Spleen (tissue), 13 donors: ENCODE measurements at places on chromosomes 5 and 9. TPM values are rescaled to one million over a fixed set of nuclear protein-coding genes. Genes with fewer than 3 reads are reported as not detected.

- no peak overlapping the region for H3K4me3 ChIP-seq
- peak overlapping the region; percentile 19 for H3K27ac ChIP-seq
- no peaks in the 10 kb centered on the region for H3K36me3 ChIP-seq
Measured at GRCh38 chr5:150138551-150139265, 16.9 kb downstream of the PDGFRB start.

GRCh38 chr9:3578786-3579185 is 53.0 kb upstream of the RFX3 start:
- no peak for DNase-seq
- no peaks in the 10 kb centered on the region for H3K4me1 ChIP-seq
- no peak overlapping the region for H3K4me3 ChIP-seq
- H3K36me3 ChIP-seq, result no peaks in the 10 kb centered on the region
- H3K27me3 ChIP-seq, result no peaks in the 10 kb centered on the region
- no peak overlapping the region for H3K27ac ChIP-seq

DNA sequence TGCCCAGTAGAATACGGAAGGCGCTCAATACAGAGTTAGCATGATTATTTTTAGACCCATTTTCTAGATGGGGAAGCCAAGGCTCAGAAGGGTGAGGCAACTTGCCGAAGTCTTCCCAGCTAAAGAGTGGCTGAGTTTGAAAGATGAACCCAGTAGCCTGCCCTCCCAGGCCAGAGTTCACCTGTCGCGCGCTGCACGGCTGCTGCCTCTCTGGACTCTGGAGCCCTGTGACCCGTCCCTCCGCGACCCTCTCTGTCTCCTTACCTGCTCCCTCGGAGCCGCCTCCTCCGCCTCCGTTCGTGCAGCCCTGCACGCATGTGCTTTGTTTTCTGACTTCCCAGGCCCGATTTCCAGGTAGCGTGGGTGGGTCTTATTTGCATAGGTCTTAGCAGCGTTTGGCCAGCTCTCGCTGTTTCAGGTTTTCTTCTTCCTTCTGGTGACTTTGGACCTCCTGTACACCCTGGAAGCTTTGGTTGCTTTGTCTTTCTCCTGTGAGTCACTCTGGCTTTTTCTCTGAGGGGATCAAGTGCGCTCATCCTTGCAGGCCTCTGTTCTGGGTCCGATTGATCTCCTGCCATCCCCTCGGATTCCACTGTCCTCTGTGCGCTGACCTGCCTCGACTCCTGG is at the start of gene RNF183:
Gene RNF183 (minus strand): TSS at position 585 of the 627 bp plus-strand sequence. CDS start 5,192 bp downstream, outside the sequence.
- no peak for DNase-seq
- no peak within 1 kb of the TSS for H3K27ac ChIP-seq
- H3K36me3 ChIP-seq, result no peaks in the 10 kb centered on the region
- H3K27me3 ChIP-seq, result peaks cover 4% of the 10 kb centered on the region

- H3K27me3 ChIP-seq, result no peaks in the 10 kb centered on the region
- peaks cover 37% of the 10 kb centered on the region for H3K36me3 ChIP-seq
- no peak overlapping the region for H3K4me3 ChIP-seq
Measured at GRCh38 chr5:74693191-74693590, 8.2 kb downstream of the HEXB start.

DNA sequence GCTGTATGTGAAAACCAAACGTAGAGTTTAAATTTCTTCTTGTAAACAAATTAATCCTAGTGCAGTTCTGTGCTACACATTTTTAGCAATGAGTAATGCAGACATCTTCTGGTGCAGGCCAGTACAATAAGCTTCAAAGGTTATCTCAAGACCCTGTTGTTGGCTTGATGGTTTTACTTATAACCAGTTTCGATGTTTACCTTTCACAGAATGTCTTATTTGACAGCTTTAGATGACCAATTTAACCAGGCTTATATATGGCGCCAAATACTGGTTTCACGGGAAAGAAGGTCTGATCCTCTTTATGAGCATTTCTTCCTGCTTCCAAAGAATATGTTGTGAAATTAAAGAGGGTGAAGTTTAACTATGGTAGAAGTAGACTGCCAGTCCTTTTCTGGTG is 9.9 kb downstream of the ZFAND5 start:
- no peak overlapping the region for H3K4me3 ChIP-seq
- no peak for DNase-seq
- H3K36me3 ChIP-seq, result peaks cover 82% of the 10 kb centered on the region
- H3K4me1 ChIP-seq, result peaks cover 75% of the 10 kb centered on the region
- no peaks in the 10 kb centered on the region for H3K27me3 ChIP-seq
- H3K27ac ChIP-seq, result peak overlapping the region; percentile 47

GRCh38 chr5:60161340-60161934 is 267.9 kb upstream of the PDE4D start:
- no peaks in the 10 kb centered on the region for H3K4me1 ChIP-seq
- no peak overlapping the region for H3K27ac ChIP-seq
- H3K36me3 ChIP-seq, result no peaks in the 10 kb centered on the region
- H3K27me3 ChIP-seq, result no peaks in the 10 kb centered on the region
- no peak overlapping the region for H3K4me3 ChIP-seq

- no peak overlapping the region for H3K4me3 ChIP-seq
- no peaks in the 10 kb centered on the region for H3K36me3 ChIP-seq
- no peaks in the 10 kb centered on the region for H3K27me3 ChIP-seq
- no peaks in the 10 kb centered on the region for H3K4me1 ChIP-seq
Measured at GRCh38 chr5:110590187-110590586, 136.3 kb downstream of the TMEM232 start.

- H3K27me3 ChIP-seq, result no peaks in the 10 kb centered on the region
- no peak overlapping the region for H3K4me3 ChIP-seq
- no peaks in the 10 kb centered on the region for H3K36me3 ChIP-seq
- H3K27ac ChIP-seq, result no peak overlapping the region
- no peak for DNase-seq
Measured at GRCh38 chr9:26172301-26172700, 494.1 kb upstream of the TUSC1 start.

- no peaks in the 10 kb centered on the region for H3K36me3 ChIP-seq
- peak overlapping the region; percentile 84 for H3K27ac ChIP-seq
- peak; percentile 92 for DNase-seq
- H3K4me1 ChIP-seq, result peaks cover 14% of the 10 kb centered on the region
- H3K27me3 ChIP-seq, result no peaks in the 10 kb centered on the region
- H3K4me3 ChIP-seq, result peak overlapping the region; percentile 72
Measured at GRCh38 chr5:113294311-113295110, 140.3 kb downstream of the TSSK1B start.

DNA sequence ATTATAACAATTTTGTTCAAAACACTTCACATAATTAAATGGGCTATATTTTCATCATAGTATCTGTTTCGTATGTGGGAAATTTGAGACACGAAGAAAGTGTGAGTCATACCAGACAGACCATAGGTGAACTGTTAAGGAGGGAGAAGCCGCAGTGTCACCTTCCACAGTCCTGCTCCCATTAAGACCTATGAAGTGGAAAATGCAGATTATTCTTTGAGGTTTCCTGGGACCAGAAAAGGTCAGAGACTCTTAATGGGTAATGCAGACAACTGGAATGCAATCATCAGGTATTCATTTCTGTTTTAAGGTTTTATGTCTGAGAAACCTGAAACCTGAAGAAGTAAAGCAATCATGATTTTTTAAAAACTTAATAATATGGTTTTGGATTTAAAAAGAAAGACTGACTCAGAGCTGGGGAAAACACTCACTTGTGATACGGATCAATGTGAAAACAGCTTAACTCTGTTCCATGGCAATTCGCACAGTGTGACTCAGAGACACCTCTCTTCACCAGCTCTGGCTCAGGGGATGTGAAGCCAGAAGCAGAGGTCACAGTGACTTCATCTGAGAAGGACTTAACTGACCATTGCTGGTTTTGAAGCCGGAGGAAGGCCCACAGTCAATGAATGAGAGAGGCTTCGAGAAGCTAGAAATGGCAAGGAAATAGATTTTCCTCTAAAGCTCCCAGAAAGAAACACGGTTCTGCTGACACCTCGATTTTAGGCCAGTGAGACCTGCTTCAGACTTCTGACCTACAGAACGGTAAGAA is 17.2 kb upstream of the GCNT1 start:
- no peaks in the 10 kb centered on the region for H3K27me3 ChIP-seq
- no peaks in the 10 kb centered on the region for H3K36me3 ChIP-seq
- H3K4me3 ChIP-seq, result no peak overlapping the region
- H3K27ac ChIP-seq, result no peak overlapping the region
- no peaks in the 10 kb centered on the region for H3K4me1 ChIP-seq
- no peak for DNase-seq

DNA sequence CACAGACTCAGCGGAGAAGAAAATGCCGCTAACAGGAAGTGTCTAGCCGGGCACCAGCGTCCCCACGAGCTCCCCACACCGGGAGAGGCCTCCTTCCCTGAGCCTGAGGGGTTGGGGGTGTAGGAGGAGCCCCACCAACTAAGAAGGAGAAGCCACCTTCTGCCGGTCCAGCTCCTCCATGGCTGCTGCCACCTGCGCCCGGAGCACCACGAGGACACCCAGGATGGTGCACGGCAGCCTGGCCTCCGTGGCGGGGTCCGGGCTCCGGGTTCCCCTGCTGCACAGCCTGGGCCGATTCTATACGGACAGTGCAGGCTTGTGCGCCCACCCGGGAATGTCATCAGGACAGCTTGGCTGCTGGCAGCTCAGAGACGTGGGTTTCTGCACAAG is 297 bp downstream of the LCN8 start:
- DNase-seq, result peak; percentile 82
- no peaks in the 10 kb centered on the region for H3K36me3 ChIP-seq
- H3K27me3 ChIP-seq, result no peaks in the 10 kb centered on the region

DNA sequence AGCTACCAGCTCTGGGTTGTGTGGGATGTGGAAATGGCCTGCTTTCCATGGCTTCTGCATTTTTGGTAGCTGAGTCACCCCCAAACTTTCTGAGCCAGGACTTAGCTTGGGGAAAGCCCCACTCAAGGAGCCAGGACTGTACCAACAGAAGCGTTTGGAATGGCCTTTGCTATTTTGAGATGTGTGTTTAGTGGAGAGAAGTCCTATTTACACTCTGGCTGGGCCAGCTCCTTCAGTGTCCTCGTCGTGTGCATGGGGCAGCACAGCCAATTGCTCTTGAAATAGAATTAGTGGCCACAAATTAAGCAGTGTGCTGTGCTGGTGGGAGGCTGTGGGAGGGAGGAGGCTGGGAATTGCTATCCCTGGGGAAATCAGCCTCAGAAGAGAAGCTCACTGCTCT is 51.6 kb downstream of the ENTREP1 start:
- no peak for DNase-seq
- H3K27me3 ChIP-seq, result no peaks in the 10 kb centered on the region
- H3K27ac ChIP-seq, result no peak overlapping the region
- no peaks in the 10 kb centered on the region for H3K36me3 ChIP-seq
- no peak overlapping the region for H3K4me3 ChIP-seq
- H3K4me1 ChIP-seq, result no peaks in the 10 kb centered on the region

- H3K4me3 ChIP-seq, result no peak overlapping the region
- H3K4me1 ChIP-seq, result no peaks in the 10 kb centered on the region
- no peak overlapping the region for H3K27ac ChIP-seq
- H3K36me3 ChIP-seq, result no peaks in the 10 kb centered on the region
- no peaks in the 10 kb centered on the region for H3K27me3 ChIP-seq
Measured at GRCh38 chr5:153798830-153799229, 239.9 kb downstream of the FAM114A2 start.

GRCh38 chr9:110048976-110049698 is 158.8 kb downstream of the C9orf152 start:
- H3K27me3 ChIP-seq, result peaks cover 26% of the 10 kb centered on the region
- peaks cover 44% of the 10 kb centered on the region for H3K4me1 ChIP-seq
- H3K36me3 ChIP-seq, result no peaks in the 10 kb centered on the region
- H3K4me3 ChIP-seq, result peak overlapping the region; percentile 87
- DNase-seq, result peak; percentile 83

- DNase-seq, result no peak
- H3K27me3 ChIP-seq, result no peaks in the 10 kb centered on the region
- H3K27ac ChIP-seq, result no peak overlapping the region
- H3K4me3 ChIP-seq, result no peak overlapping the region
Measured at GRCh38 chr5:71783891-71784290, 64.8 kb downstream of the CARTPT start.

DNA sequence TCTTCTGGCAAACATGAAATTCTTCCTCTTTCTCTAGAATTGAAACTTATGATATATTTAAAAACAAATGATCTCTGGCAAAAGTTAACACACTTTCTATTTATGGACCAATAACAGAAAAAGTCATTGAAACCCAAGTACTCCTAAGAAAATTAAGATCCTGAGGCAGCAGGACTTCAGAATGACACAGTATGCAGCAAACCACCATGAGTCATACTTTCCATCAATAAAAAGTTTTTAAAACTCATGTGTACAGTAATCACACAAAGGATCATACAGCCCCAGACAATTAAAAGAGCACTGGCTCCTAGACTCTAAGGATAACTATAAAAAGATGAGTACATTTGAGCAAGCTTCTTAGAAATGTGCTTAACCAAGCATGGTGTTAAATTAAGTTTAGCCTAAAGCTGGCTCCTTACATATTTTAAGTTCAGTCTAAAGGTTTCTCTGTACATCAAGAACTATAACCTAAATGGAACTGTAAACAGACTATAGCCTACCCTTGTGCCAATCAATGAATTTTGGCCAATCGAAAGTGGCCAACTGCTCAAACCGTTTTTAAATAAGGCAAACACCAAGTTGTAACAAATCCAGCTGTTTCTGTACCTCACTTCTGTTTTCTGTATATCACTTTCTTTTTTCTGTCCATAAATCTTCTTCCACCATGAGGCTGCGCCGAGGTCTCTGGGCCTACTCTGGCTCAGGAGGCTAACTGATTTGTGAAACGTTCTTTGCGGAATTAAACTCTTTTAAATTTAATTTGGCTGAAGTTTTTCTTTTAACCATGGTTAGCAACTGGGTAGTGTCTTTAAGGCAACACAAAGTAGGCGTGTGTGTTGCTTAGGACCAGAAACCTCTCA is 232.1 kb upstream of the PIK3R1 start:
- no peaks in the 10 kb centered on the region for H3K4me1 ChIP-seq
- H3K27ac ChIP-seq, result no peak overlapping the region
- DNase-seq, result no peak
- no peaks in the 10 kb centered on the region for H3K27me3 ChIP-seq

GRCh38 chr5:111562561-111562960 is 50.2 kb upstream of the STARD4 start:
- no peaks in the 10 kb centered on the region for H3K4me1 ChIP-seq
- no peaks in the 10 kb centered on the region for H3K36me3 ChIP-seq
- H3K27me3 ChIP-seq, result no peaks in the 10 kb centered on the region
- no peak for DNase-seq

DNA sequence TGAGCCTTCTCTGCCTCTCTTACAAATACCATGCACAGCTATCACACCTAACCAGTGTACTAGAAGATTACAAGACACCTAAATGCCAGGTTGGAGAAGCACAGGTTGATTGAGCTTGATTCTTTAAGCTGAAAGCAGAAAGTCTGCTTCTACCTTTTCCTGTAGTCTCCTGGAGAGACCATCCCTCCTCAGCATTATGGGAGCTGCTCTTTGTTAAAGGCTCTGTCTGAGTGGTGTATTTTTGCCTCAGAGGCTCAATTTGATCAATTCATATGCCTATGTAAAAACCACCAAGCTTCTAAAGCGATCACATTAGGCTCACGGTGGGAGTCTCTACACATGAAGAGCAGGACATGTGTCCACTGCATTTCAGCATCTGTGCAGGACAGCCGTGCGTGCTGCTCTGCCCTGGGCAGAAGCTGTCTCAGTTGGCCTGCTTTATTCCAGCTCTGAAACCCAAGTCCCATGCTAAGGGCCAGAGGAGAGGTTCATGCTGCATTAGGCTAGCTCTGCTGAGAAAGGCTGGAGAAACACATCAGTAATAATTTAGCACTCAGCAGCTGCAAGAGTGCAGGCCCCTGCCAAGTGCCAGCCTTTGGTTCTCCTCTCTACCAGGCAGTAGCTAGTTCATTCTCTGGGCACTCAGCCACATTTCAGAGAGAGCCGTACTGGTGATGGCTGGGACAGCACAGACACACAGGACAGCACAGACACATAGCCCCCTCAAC is 41.7 kb downstream of the TMEM167A start:
- H3K36me3 ChIP-seq, result no peaks in the 10 kb centered on the region
- no peak overlapping the region for H3K4me3 ChIP-seq
- no peaks in the 10 kb centered on the region for H3K4me1 ChIP-seq
- no peaks in the 10 kb centered on the region for H3K27me3 ChIP-seq
- no peak overlapping the region for H3K27ac ChIP-seq

The FBP2 gene
- total RNA-seq, result not detected

The EGFLAM gene
- total RNA-seq, result 13.3 TPM

The ECSCR gene
- 18.6 TPM for total RNA-seq
